ENCODE measurements at places on chromosomes 11 and 22.

- no peak for DNase-seq
Observed at GRCh38 chr11:30041171-30041570, 24.3 kb upstream of the KCNA4 start.

DNA sequence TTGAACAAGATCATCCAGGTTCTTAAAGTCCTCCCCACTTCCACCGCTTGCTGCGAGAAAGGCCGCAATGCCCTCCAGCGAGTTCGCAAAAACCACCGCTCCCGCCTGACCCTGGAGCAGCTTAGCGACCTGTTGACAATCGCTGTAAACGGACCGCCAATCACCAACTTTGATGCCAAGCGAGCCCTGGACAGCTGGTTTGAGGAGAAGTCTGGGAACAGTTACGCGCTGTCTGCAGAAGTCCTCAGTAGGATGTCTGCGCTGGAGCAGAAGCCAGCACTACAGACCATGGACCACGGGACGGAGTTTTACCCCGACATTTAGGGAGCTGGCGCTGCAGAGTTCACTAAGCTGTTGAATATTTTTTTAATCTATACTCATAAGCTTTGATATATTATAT lies 58.3 kb downstream of the SYT13 start:
- no peak for DNase-seq

DNA sequence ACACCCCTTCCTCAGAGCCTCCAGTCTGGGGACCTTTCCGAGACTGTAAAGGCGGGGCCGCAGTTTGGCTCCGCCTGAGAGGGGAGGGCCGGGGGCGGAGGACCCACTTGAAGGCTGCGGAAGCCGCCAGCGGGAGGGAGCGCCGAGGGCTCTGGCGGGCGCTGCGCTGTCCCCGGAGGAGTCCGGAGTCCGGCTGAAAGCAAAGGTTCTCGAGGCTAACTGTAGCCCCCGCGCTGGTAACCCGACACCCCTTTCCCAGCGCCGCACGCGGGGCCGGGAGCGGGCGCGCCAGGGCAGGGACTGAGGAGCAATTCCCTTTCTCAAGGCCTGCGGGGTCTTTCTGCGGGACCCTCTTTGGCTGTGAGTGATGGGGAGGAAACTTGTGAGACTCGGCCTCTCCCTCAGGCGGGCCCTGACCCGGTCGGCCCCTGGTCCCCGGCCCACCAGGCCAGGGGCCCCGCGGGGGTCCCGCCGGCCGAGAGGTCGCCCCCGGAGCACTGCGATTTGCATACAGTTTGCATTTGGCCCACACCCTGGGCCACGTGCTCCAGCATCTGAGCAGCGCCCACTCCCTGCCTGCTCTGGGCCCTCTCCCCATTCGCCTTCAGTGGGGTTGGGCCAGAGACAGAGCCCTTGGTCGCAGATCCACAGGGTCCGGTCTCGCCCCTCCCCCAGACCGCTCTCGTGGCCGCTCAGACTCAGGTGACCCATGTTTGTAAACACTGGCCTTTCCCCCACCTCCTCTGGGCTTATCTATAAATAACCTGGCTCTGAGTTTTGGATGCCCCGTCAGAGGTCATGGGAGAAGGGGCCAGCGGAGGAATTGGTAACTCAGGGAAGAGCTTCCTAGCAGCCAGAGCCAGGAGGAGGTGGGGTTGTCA lies 519 bp upstream of the ART5 start:
- peak; percentile 68 for DNase-seq

GRCh38 chr11:21511835-21512440 lies 680.9 kb upstream of the ANO5 start:
- no peak for DNase-seq

DNA sequence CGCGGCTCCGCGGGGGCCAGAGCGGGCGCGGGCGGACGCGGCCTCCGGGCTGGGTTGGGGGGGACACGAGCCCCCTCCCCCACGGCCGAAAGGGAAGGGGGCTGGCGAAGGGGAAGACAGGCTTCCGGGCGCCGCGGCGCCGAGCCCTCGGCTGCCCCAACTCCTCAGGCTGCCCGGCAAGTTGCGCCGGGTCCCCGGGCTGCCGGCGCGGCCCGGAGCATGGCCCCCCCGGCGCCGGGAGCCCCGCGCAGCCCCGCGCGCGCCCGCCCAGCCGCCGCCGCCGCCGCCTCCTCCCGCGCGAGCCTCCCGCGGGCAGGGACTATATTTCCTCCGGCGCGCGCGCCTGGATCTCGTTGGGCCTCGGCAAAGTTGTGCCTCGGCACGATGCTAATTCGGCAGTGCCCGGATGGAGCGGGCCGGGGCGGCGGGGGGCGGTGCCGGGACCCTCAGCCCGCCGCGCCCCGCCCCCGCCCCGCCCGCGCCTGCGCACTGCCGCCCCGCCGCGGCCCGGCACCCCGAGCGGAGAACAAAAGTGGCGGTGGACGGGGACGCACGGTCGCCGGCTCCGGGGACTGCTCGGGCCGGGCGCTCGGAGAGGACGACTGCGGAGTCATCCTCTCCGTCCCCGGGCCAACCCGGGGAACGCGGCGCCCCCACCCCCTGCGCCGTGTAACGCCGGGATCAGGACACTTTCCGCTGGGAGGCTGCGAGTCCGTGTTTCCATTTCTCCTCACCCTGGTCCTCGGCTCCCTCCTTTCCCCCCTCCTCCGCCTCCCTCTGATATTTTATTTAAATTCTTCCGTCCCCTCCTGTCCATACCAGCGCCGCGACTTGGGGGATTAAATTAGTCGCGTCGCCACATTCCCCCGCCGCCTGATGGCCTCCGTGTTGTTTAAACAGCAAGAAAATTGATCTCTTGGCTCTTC lies at the start of gene PHF21B:
Gene PHF21B, minus strand, starts transcription at position 400 of the 926 bp plus-strand sequence. CDS start 456 bp downstream, outside the sequence.
- DNase-seq = no peak

- no peak for DNase-seq
Observed at GRCh38 chr22:38709306-38709705, 3.6 kb downstream of the GTPBP1 start.

GRCh38 chr11:111412293-111412692 lies 33.2 kb upstream of the POU2AF1 start:
- no peak for DNase-seq

DNA sequence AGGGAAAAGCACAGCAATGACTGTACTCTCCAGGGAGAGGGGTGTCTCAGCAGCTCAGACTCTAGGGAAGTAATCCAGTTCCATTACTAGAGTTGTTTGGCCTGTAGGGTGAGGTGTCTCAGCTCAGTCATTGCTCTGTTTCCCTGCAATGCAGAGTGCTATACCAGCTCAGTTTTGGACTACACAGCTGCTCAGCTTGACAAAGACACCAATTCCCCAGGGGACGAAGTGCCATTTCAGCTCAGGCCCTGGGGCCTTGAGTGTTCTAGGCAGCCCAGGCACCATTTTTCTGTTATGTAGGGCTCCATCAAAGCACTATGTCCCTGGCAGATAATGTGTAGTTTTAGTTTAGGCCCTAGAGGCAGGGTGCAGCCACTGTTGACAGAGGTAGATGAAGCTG lies 18.2 kb downstream of the CALCB start:
- DNase-seq = no peak

DNA sequence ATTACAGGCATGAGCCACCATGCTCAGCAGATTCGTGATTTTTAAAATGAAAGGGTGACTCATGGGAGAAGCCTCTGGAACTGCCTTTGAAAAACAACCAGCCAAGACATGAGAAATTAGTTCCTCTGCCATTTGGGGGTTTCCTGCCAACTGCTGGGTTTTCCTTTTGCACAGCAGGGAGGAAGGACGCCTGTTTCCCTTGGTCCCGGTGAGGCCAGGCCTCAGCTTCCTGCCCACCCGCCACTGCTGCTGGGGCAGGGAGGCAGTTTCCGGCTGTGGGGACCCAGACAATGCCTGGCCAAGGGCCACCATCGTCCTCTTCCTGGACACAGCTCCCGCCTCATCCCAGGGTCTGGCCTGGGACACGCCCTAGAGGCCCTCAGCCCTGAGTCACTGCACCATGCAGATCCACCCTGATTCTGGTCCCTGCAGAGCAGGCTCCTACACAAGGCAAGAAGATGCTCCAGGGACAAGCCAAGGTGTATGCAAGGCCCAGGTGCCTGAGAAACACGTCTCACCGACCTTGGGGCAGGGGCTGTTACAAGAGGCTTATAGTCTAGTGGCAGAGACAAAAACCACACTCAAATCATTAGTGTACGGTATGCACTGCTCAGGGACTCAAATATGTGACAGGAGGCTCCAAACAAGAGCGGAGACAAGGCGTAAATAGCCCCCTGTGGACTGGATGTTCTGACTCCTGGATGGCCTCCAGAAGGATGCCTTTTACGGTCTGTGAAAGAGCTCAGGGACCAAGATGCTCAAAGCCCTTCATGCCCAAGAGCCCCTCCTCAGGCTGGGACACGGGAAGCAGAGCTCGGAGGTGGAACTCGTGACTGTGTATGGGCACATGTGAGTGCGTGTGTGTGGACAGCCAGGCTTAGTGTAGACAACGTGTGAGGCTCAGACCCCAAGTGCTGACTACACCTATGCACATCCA lies 10.0 kb downstream of the PPM1F start:
- peak; percentile 33 for DNase-seq

GRCh38 chr11:29485641-29486040 lies 531.2 kb downstream of the KCNA4 start:
- no peak for DNase-seq

DNA sequence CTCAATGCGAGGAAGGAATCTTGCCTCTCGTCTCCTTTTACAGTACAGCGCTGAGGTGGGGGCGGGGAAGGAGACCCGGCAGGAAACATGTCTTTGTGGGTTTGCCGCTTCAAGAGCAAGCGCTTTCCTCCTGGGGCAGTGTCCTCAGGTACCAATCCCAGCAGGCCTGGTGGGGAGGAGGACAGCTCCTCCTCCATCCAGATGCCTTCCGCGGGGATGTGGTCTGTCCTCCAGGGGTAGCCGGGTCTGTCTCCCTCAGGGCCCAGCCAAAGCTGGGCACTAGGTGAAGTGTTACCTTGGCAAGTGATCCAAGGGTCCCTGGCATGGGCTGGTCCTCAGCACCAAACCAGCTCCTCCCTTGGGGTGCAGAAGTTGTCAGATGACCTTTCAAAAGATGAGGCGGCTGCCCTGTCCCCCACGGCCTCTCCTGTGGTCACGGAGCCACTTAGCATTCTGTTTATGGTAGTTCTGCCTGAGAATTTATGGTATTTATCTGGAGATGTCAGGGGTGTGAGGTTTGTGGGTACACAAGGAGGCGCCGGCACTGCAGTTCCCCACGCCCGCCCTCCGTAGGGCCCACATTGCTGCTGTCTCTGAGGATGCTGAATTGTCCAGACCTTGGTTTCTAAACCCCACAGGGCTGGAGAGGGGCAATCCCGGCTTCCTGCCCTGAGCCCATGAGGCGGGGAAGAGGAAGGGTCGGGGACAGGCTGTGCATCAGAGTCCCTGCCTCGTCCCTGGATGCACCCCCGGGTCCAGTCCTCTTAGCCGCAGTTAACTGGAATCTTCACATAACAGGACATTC lies 93.5 kb upstream of the ANO1 start:
- DNase-seq = no peak

DNA sequence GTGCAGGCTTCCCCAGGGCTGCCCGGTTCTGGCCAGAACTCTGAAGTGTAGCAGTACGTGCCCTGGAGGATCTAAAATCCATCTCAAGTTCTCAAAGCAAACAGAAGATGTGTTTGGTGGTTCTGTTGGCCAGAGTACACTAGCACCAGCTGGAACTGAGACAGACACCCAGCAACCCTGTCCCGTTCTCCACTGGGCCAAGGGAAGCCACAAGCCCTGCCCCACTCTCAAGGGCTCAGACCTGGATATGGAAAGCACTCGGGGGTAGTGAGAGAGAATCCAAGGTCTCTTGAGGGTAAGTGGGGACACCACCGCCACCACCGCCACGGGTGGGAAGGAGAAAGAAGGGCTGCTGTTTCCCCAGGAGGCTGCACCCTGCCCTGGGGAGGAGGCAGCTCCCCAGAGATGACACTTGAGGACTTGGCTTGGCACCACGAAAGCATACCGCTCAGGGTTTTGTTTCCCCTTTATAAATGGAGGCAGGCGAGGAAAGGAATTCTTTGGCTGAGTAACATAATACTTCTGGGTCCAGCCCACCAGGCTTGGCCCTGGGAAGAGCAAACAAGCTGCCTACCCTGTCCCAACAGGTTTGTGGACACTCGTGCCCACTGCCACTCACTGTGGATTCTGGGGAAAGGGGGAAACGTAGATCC lies 56.1 kb upstream of the POU2AF1 start:
- no peak for DNase-seq

- DNase-seq = no peak
Observed at GRCh38 chr22:32348031-32348611, 9.5 kb upstream of the RFPL3 start.

DNA sequence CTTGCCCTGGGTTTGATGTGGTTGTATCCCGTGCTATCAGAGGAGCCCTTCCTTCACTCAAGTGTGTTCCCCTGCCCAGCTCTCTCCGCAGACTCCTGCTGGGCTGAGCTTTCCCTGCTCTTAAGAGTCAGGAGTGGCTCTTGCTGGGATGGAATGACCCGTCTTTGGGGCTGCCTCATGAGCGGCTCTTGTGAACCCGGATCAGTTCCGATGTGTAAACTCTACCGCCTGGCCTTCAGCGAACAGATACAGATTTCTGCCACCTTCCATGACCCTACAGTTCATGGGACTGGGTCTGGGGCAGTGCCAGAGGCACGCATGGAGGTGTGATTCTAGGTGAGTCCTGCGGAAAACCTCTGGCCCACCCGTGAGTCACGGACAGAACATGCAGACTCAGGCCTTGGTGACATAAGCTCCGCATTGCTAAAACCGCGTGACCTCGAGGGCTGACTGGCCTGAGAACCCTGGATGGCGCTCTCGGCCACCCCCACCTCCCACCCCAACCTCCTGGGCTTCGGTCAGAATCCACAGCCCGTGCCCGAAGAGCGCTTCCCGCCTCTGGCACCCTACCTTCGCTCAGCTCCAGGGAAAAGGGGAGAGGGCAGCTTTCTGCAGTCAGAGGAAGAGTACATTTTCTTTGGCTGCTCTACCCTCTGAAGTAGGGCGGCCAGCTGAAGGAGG lies 1.3 kb upstream of the ZBTB16 start:
- no peak for DNase-seq

DNA sequence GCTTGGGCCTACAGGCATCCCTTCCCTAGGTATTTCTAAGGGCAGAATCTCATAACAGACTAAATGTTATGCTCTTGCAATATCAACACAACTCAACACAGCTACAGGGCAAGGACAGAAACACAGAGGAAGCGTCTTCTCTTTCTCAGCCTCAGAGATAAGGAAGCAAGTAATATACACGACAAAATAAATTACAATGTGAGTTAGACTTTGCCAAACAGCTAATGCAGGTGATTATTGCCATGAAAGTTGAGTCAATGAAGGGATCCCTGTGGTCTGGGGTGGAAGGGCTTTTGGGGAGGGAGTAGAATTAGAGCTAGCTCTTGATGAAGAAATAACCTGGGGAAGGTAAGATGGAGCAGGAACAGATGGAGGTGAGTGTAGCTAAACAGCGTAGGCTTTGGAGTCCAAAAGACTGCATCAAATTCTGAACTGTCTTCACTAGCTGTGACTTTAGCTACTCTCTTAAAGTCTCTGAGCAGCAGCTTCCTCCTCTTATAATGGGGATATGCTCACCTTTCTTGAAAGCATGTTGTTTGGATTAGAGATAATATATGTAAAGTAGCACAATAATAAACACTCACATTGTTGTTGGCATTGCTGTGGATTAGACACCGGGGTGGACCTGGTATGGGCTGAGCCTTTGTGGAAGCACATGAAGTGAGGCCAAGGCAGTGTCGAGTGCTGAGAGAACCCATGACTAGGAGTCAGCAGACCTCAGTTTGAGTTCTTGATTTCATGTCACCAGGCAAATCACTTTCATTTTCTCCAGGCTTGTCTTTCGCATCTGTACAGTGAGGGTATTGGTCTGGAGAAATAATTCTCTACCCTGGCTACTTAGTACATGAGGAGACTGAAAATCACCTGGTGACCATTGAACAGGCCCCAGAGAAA lies 41.0 kb upstream of the AQP11 start:
- DNase-seq = no peak

All from CD4-positive, alpha-beta T cell treated with Interleukin-15 for 4 hours (primary cell).